Fibroblast of the aortic adventitia (primary cell): ENCODE measurements at places on chromosomes 3 and 15.
A peak's percentile ranks its signal among the peaks of the same experiment; 100 is the strongest.

- no peak for DNase-seq
Observed at GRCh38 chr3:188905547-188905946, 266.2 kb upstream of the TPRG1 start.

DNA sequence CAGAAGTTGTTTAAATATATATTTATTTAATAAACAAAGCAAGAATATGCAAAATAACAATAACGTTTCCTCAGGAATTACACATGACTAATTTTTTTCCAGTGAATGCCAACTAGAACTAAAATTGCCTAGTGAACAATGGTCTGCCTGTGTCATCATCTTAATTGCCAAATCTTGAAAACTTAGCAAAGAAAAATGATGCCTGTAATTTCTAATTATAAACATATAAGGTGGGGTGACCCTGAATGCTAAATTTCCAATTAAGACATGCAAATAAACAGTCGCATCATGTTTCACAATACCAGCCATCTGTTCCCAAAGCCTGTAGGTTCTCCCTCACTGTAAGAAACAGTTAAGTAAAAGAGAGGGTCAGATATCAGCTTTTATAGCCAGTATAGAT, 67.6 kb upstream of the PLCL2 start:
- DNase-seq = no peak

GRCh38 chr15:26759986-26760385, 12.9 kb downstream of the GABRB3 start:
- DNase-seq = no peak

- DNase-seq = no peak
Observed at GRCh38 chr3:168820810-168821415, 725.2 kb upstream of the GOLIM4 start.

DNA sequence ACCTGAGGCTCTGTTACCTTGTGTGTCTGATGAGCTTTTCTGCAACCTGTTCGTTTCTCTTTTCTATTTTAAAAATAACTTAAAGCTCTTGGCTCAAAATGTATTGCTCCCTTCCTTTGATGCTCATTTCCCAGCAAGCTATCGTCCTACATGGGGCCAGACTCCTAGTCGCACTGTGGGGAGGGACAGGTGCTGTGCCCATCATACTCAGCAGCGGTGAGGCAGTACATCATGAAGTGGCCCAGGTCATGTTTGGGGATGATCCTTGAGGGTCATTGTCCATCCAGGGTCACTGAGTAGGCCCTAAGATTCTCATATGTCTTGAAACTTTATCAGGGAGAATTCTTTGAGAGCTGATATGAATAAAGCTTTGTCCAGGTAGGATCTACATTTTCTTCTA, 41.1 kb downstream of the PTH1R start:
- no peak for DNase-seq

- DNase-seq = no peak
Observed at GRCh38 chr3:164730815-164731360, 347.4 kb downstream of the SI start.

- peak; percentile 26 for DNase-seq
Observed at GRCh38 chr15:34217587-34218225, 7.1 kb upstream of the EMC4 start.

DNA sequence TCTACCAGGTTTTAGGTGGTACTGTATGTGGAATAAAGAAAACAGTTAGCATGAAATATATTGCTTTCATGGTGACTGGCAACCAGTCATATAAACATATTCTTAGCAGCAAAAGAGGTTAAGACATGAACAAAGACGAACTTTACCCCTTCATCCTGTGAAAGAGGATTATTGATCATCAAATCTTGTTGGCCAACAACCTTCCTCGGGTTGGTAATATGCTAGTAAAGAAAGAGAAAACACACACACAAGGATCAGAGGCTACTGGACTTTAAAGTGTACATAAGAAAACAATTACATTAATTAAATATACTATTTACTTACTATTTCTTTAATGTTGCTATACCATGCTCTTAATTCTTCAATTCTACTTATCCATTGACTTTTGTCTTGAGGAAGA, 337.9 kb downstream of the TBC1D5 start:
- no peak for DNase-seq

DNA sequence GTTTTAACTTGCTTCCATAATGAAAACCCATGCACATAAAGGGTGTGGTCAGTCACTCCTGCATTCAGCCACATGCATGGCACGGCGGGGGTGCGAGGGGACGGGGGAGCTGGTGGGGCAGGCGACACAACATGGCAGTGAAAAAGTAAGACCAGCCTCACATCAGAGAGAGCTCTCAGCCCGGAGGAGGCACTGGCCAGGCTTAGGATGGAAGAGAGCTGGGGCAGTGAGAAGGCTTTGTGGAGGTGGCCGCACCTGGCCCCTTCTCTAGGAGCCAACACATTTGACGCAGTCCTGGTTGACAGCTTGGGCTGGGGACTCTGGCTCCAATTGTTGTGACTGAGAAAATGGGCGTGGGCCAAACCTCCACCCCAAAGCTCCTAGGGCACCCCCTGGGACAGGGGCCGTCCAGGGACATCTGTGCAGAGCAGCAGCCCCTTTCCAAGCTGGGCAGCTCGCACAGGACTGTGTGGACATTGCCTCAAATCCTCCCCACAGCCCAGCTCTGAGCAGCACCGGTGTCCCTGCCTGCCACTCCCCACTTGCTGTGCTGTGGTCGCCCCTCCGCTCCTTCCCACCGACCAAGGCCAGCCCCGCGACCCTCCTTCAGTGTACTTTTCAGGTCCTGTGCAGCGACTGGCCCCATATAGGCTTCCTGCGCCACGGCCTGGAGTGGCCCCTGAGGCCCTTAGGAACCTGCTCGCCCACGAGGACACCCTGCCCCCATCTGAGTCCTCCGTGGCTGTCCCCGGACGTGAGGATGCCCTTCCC, 126.0 kb upstream of the IQSEC1 start:
- no peak for DNase-seq

- DNase-seq = peak; percentile 34
Observed at GRCh38 chr15:83153288-83153687, 45.8 kb downstream of the TM6SF1 start.

GRCh38 chr3:27290760-27291159, 78.4 kb downstream of the NEK10 start:
- peak; percentile 24 for DNase-seq

DNA sequence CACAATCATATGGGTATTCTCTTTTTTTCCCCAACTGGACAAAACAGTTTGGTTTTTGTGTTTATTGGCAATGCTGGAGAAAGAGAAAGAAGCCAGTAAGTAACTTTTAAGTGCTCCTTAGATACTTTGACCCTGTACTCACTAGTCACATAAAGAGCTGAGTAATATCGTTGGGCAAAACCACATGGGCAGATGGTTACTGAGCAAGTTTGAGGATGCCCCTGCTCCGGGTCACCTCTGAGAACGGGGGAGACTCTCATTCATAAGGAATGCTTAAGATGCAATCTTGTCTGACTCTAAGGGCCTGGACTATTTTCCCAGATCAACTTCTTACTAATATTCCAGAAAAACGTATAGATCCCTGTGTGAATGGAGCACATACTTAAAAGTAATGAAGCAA, 106.4 kb upstream of the SLC2A2 start:
- DNase-seq = peak; percentile 21

DNA sequence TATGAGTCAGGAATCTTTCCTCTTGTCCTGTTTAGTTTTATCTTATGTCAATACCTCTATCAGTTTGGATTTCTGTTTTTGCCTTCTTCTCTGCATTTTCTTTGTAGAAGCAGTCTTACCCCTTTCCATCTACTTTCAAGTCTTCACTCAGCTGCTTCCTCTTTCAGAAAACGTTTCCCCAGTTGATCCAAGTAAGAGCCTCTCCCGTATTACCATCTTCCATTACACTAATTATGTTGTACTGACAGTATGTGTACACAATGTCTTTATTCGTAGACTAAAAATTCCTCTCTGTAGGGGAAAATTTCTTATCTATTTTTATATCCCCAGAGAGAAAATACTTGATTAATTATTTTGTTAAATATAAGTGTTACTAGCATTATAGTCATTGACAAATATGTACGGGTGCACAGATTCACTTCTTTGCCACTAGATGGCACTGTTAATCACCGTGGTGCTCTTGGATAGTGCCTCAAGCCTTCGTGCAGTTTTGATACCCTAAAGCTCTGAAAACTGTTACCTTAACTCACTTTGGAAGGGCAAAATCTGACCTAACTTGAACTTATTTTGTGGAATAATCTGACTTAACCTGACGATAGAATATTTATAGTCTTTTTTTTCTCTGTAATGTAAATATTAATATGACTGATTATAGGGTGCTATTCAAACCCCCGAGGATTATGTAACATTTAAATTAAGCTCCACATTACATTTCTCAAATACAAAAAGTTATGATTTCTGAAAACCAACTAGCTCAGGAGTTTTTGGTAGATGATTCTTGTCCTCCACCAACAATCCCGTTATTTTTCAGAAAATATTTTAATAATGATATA, 74.2 kb upstream of the POU1F1 start:
- DNase-seq = peak; percentile 71

GRCh38 chr15:29088666-29089065, 181.0 kb downstream of the NSMCE3 start:
- no peak for DNase-seq

DNA sequence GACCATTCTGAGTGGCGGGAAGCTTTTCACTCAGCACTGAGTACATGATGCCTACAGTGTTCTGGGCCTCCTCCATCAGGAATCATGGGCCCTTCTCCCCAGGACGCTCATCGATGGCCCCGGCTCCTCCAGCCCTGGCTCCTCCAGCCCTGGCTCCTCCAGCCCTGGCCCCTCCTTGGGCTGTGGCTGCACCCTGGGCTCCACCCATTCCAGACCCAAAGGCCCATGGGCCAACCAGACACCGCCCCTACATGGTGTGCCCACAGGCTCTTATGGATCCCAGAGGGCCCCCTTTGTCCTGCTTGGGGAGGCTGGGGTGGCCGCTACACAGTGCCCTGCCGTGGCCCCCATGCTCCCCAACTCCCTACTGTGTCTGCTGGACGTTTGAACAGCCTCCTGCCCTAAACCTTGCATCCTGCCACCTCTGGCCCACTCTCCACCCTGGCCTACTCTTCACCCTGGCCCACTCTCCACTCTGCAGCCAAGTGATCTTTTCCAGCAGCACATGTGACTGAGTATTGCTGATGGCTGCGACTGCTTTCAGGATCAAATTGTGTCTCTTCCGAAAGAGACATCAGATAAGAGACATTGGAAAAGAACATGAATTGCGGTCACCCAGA, 57.9 kb downstream of the APBA2 start:
- no peak for DNase-seq

DNA sequence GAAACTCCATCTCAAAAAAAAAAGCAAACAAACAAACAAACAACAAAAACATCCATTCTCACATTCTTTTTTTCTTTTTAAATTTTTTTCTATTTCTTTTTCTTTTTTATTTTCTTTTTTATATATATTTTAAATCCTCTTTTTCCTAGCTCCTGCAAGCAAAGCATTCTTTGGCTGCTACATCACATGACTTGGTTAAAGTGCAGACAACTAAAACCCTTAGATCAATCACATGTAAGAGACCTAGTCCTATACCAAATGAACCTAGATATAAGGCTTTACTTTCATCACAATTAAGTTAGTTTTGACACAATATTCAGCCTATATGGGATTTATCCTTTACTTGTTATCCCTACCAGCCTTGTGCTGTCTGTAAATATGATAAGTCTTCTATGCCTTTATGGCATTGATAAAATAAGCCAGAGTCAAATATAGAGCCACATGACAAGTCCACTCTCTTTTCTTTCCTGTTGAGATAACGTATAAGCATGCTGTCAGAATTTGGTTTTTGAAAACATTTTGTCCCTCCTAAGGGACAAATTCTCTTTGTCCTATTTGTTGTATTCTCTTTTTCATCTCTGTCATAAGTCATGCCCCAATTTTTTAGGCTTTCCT, 11.3 kb downstream of the UBR1 start:
- no peak for DNase-seq

GRCh38 chr3:160097478-160097877, 108.8 kb downstream of the IL12A start:
- no peak for DNase-seq

DNA sequence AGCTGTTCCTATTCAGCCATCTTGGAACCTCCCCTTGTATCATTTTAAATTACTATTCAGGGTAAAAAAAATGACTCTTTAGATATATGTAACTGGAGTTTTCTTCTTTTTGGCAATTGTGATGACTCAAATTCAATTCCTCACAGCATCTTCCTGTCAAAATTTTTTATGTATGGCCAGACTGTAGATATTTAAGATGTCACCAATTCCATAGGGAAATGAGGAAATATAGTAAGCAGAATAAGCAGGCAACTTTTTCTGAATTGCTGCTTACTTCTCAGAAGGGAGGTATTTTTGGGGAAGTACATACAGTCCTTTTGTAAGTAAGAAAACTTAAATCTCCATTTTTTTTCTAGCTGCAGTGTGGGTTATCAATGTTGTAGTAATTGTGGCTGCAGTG, 28.8 kb downstream of the EAF2 start:
- no peak for DNase-seq

GRCh38 chr3:156668073-156668763, 6.2 kb upstream of the TIPARP start:
- peak; percentile 56 for DNase-seq

- DNase-seq = no peak
Observed at GRCh38 chr3:108485146-108485545, 25.2 kb downstream of the MYH15 start.

- DNase-seq = peak; percentile 40
Observed at GRCh38 chr15:39391230-39391629, 189.6 kb upstream of the THBS1 start.

DNA sequence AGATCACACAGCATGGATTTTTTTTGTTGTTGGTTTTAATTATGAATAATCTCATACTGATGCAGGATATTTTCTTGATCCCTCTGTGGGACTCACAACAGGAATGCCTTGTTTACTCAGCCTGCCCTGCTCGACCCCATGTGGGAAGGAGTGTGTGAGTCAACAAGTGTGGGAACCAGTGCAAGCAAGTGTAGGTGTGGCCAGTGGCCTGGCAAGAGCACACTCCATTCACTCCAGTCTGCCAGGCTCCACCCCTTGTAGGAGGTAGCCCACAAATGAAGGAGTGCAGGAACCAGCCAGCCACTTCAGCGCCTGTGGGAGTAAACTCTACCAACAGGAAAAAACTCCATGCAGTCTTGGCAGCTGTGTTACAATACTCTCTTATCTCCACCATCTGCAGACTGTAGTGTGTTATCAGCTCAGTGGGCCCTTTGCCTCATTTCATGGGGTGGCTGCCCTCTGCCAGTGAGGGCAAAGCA, 393.6 kb downstream of the OTOL1 start:
- peak; percentile 90 for DNase-seq

DNA sequence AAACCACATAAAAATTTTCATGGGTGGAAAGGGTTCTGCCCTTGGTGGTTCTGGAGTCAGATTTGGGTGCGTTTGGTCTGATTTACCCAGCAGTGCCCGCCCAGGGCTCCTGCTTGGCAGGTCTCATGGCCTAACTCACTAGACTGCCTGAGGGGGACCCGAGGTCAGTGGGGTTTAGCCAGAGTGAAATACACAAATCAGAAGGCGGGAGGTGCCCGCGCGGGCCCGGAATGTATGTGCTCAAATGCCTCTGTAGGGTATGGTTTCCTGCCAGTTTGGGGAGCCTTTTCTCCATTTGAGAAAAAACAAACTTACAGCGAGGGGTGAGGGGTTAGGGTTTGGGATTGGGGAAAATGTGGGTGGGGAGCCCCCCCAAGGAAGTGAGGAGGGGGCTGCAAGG, 70.9 kb upstream of the POLG start:
- no peak for DNase-seq

- DNase-seq = no peak
Observed at GRCh38 chr15:71559616-71560015, 250.7 kb upstream of the NR2E3 start.
